Activated T-cell treated with anti-CD3 and anti-CD28 coated beads for 4 hours (primary cell): ENCODE measurements at places on chromosomes 12 and 14.

DNA sequence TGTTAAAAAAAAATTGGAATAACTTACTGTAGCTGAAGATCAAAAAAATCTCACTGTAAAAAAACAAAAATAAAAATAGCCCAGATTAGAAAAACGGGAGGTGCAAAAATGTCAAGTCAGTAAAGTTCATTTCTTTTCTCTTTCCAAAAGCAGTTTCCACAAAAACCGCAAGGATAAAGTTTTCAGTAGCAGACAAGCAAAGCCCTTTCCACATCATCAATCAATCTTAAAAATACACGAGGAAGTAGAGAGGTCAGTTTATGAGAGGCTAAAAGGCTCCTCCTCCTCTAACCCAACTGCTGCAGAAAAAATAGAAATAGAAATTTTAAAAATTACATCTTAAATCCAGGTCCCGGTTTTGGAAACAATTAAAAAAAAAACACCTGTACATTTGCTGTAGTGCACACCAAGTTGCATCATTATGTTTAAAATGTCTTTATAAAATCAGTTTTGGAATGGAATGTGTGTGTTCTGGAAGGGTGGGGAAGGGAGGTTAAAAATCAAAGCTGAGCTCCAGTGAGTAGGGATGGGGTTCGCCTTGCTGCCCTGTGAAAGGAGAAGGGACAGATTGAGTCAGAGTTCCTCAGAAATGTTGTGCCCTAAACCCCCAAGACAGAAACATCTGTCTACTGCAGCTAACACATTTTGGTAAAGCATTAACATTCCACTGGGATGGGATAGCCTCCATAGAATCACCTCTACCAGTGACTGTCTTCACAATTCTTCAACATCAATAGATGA, 5.8 kb downstream of the HNRNPC start:
- no peak for DNase-seq

- DNase-seq, result no peak
Measured at GRCh38 chr12:56941299-56942017, 7.2 kb upstream of the SDR9C7 start.

- no peak for DNase-seq
Measured at GRCh38 chr12:127060310-127060847, 1206.6 kb upstream of the TMEM132C start.

GRCh38 chr14:44995196-44995595, 33.2 kb downstream of the TOGARAM1 start:
- no peak for DNase-seq

- no peak for DNase-seq
Measured at GRCh38 chr14:103418481-103418818, 33.2 kb downstream of the MARK3 start.

GRCh38 chr12:100229876-100230275, 29.3 kb downstream of the ACTR6 start:
- no peak for DNase-seq

GRCh38 chr14:100824901-100825712, 811 bp upstream of the MEG3 start:
- DNase-seq, result no peak

DNA sequence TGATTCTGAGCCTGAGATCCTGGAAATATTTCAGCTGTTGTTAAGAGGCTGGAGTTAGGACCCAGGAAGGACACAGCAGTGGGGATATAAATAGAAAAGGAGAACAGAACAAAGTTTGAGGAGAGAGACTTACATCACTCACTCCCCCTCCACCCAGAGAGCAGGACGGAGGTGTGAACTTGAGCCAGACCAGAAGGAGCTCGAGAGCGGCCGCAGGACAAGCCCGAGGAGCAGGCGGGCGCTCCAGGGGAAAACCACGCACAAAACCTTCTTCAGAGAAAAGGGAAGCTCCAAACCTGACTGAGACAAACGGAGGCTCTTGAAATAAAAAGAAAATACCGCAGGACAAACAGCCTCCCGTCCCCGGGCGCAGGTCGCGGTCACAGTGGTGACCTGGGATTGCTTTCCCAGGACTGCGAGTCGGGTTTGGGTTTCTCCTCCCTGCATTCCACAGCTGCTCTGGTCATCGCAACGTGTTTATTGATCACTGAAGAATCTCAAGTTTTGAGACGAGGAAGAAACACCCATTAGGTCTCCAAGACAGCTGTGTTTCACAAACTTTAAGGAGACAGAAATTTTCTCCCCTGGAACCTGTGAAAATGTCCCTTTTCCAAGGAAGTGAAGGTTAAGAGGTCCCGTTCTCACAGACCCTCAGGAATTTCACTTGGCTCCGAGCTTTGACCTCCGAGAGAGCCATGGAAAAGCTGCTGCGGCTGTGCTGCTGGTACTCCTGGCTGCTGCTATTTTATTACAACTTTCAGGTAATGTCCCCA, at the start of gene ADGRD1:
TSS of gene ADGRD1 (plus strand) at position 137 of the 773 bp plus-strand sequence. CDS start at position 696, 559 bp downstream.
- DNase-seq, result no peak

- DNase-seq, result no peak
Measured at GRCh38 chr12:106631797-106632196, 49.0 kb downstream of the RFX4 start.

GRCh38 chr14:96622926-96623325, 120.7 kb downstream of the PAPOLA start:
- no peak for DNase-seq

DNA sequence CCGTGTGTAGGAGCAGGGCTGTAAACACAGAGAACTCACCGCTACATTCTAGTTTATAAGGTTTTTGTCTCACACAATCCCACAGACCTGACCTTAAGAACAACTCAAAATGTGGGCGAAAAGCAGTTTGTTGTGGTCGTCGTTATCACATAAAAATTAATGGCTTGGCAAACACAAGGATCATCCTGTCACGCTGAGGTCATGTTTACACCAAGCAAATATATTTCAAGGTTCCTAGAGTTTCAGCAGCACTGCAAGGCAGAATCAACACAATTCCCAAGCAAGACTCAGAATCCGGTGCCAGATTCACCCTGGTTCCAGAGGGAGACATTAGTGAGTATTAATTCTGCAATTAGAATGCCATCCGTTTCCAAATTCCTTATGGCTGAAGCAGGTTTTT, 30.1 kb upstream of the MAP1LC3B2 start:
- no peak for DNase-seq

- no peak for DNase-seq
Measured at GRCh38 chr14:73663548-73664212, 18.9 kb downstream of the DNAL1 start.

- DNase-seq, result no peak
Measured at GRCh38 chr12:67370979-67371378, 101.8 kb downstream of the CAND1 start.

DNA sequence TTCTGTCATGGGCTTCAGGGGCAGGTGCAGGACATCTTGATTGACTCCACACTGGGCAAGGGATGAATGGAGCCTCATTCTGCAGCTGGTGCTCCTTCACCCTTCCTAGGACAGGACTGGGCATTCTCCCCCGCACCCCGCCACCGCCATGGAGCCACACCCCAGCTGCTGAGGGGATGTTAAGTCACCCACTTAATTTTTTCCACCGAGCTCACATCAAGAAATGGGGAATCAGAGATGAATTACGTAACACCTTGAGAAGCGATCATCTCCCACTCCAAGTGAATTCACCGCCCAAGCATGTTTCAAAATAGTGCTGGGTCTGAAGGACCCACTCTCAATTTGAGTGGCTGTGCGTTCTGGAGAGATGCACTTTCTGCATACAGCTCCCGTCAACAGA, 94.2 kb downstream of the EML1 start:
- no peak for DNase-seq

- no peak for DNase-seq
Measured at GRCh38 chr14:53531156-53531555, 378.0 kb upstream of the DDHD1 start.

DNA sequence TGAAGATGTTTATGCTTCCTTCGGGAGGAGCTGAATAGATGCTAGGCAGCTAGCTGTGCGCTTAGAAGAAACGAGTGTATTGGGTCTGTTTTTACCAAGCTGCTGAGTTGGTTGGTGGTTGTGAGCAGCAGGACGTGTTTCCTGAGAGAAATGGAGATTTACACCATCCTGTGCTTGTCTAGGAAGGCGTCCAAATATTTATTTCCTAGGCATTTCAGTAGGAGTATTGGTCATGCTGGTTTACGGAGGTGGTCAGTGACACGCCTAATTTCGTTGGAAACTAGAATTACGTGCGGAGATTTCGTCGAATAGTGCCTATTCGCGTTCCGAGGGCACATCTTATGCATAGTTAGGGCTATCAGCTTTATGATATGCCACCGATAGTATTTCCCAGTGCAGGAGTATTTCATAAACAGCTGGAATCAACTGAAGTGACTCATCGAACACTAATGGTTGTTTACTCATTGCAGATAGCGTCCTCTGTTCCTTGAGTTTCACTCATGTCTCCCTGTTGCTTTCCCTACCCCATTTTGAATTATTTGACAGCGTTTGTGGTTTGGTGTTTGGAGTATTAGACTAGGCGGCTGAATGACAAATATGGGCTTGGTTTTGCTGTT, 780 bp downstream of the TBC1D15 start:
- DNase-seq, result no peak

GRCh38 chr14:57656853-57657252, 163.2 kb upstream of the CCDC198 start:
- DNase-seq, result no peak

- DNase-seq, result no peak
Measured at GRCh38 chr14:45247427-45247826, 5.6 kb downstream of the MIS18BP1 start.
